ENCODE measurements at places on chromosomes 6 and 20.

GRCh38 chr20:24489631-24490260, 20.3 kb downstream of the SYNDIG1 start:
- no peak for DNase-seq

- DNase-seq = no peak
Measured at GRCh38 chr6:26199773-26200764, 112.8 kb downstream of the HFE start.

DNA sequence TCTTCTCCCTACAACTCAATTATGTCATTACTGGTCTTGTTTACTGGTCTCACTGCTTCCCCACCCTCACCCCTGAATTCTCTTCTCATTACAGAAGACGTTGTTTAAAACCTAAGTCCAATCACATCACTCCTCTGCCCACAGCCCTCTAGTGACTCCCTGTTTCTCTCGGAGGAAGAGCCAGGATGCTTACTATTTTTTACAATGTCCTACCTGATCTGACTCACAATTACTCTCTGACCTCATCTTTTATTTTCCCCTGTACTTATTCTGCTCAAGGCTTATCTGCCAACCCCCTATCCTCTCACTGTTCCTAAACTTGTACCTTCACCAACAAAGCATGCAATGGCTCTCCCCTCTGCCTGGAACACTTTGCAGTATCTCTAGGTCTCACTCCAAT, 400.4 kb upstream of the PTCHD4 start:
- no peak for DNase-seq

- DNase-seq = no peak
Measured at GRCh38 chr6:15461127-15461944, 201.5 kb downstream of the DTNBP1 start.

- DNase-seq = peak; percentile 35
Measured at GRCh38 chr6:142845624-142846458, 99.1 kb downstream of the HIVEP2 start.

GRCh38 chr6:83609248-83609647, 96.9 kb downstream of the PRSS35 start:
- DNase-seq = no peak

GRCh38 chr6:54262499-54262898, 45.7 kb upstream of the TINAG start:
- no peak for DNase-seq

DNA sequence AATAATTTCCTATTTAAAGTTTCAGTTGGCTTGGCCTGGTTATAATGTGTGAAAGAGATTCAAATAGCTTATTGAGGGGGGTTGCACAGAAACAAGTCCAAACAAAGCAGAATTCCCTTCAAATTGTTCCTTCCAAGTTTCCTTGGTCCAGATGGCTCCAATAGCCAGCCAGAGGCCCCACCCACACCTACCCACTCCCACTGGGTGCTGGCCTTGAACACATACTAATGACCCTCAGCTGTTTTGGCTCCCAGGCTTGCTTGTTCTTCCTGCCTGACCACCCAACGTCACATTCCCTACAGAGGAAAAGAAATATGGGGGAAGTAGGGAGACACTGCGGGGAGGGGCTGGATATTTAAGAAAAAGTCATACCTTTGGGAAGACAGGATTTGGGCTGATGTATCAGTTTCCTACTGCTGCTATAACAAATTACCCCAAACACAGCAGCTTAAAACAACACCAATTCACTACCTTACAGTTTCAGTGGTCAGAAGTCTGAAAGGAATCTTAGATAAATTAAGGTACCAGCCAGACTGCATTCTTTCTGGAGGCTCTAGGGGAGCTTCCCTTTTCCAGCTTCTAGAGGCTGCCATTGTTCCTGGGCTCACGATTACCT, 95.7 kb downstream of the COL21A1 start:
- DNase-seq = no peak

DNA sequence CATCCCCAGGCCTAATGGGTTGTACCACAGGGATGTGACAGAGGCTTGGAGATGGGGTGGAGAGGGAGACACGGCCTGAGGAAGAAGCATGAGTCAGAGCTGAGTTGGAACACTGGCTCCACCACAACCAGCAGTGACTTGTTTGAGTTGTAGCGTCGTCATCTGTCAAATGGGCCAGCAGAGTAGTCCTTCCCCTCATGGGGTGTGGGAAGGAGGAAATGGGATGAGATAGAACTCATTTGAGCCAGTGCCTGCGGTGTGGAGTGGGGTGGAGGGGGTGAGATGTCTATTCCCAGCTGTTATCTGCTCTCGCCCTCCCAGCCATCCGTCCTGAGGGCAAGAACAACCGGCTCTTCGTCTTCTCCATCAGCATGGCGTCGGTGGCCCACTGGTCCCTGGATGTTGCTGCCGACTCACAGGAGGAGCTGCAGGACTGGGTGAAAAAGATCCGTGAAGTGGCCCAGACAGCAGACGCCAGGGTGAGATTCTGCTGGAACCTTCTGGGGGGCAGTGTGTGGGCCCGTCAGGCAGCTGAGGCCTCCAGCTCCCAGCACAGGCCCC, 32.5 kb downstream of the PLCG1 start:
- peak; percentile 2 for DNase-seq

DNA sequence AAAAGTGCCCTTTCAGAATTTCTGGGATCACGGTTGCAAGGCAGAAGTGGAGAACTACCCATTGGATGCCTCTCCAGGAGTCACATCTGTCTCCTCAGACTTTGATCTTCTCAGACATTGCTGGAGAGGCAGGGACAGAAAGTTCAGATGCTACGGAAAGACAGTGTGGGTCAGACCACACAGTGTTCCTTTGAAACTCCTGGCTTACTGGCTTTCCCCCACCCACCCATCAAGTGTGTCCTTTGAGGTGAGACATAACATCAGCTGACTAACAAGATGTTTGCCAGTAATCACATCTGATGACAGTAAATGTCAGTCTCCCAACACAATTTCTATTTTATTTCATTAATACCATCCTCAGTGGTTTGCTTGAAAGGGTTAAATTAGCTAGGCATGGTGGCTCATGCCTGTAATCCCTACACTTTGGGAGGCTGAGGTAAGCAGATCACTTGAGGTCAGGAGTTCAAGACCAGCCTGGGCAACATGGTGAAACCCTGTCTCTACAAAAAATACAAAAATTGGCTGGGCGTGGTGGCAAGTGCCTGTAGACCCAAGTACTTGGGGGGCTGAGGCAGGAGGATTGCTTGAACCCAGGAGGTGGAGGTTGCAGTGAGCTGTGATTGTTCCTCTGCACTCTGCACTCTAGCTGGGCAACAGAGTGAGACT, 67.2 kb upstream of the SNX9 start:
- DNase-seq = no peak

- DNase-seq = no peak
Measured at GRCh38 chr20:4886771-4887527, 114.4 kb downstream of the SLC23A2 start.

DNA sequence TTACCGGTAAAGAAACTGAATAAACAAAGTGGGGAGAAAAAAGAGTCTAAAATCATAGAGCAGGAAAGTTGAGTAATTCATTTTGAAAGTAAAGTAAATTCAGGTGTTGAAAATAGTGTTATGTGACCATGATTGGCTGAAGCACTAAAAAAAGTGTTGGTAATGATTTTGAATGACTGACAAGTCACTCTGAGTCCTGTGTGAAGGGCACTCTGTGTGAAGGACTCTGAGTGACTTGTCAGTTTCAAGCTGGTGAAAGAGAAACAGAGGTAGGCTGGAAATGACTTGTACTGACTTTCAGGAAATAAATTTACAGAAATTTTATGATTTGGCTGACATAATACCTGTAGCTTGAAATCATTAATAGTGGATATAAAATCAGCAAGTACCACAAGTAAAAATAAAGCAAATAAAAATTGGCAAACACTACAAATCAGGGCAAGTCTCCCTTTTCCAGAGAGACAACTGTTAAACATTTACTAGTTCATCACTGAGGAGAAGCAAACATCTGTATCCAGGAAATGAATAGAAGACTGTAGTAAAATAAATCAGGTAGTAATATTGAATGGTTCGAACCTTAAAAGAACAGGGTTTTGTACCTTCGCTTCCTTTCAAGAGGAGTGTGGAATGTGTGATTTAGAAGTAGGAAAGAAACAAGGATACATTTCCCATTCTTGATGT, 630.6 kb downstream of the GRIK2 start:
- no peak for DNase-seq

- no peak for DNase-seq
Measured at GRCh38 chr6:84249724-84250123, 22.3 kb upstream of the CEP162 start.

- no peak for DNase-seq
Measured at GRCh38 chr6:64505312-64505711, 869.7 kb downstream of the PHF3 start.

GRCh38 chr6:145498425-145498824, 236.9 kb downstream of the EPM2A start:
- DNase-seq = no peak

- DNase-seq = no peak
Measured at GRCh38 chr6:157047951-157048350, 270.8 kb downstream of the ARID1B start.

- DNase-seq = no peak
Measured at GRCh38 chr6:158870649-158870957, 51.4 kb upstream of the EZR start.

DNA sequence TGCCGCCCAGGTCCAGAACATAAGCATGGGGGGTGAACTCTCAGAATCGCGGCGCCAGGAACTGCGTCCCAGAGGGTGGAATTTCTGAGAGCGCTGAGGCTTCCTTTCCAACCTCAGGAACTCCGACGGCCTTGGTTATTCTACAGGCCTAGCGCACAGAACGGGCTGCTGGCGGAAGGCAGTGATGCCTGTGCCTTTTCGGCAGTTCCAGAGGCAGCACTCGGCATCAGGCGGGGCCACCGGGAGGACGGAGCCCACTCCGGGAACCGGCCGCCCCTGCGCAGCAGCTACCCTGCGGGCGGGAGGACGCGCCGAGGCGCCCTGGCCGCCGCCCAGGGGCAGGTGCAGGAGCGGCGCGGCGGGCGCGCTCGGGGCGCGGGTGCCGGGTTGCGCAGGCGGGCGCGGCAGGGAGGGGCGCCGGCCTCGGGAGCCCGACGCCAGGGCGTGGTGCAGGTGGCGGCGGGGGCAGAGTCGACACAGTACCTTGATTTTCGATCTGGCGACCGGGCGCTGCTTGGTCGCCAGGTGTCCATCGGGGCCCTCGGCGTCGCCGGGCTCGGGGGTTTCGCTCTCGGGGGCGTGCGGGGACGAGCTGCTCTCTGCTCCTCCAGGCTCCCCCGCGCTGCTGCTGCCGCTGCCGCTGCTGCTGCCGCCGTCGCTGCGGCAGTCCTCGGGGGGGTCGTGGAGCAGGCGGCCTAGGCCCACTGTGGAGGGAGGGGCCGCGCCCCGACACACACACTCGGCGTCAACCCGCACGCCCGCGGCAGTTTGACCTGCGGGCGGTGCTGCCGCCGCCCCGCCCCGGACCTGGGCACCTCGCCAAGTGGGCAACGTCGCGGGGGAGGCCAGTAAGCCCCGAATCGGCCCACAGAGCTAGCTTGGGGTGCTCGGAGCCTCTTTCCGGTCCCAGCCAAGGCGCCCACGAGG, 1.3 kb downstream of the OVOL2 start:
- DNase-seq = no peak

- DNase-seq = peak; percentile 56
Measured at GRCh38 chr6:11172501-11173327, 59.8 kb downstream of the NEDD9 start.

- DNase-seq = no peak
Measured at GRCh38 chr6:123091091-123091895, 95.3 kb downstream of the CLVS2 start.

GRCh38 chr20:51700809-51701285, 67.3 kb downstream of the ATP9A start:
- DNase-seq = no peak

DNA sequence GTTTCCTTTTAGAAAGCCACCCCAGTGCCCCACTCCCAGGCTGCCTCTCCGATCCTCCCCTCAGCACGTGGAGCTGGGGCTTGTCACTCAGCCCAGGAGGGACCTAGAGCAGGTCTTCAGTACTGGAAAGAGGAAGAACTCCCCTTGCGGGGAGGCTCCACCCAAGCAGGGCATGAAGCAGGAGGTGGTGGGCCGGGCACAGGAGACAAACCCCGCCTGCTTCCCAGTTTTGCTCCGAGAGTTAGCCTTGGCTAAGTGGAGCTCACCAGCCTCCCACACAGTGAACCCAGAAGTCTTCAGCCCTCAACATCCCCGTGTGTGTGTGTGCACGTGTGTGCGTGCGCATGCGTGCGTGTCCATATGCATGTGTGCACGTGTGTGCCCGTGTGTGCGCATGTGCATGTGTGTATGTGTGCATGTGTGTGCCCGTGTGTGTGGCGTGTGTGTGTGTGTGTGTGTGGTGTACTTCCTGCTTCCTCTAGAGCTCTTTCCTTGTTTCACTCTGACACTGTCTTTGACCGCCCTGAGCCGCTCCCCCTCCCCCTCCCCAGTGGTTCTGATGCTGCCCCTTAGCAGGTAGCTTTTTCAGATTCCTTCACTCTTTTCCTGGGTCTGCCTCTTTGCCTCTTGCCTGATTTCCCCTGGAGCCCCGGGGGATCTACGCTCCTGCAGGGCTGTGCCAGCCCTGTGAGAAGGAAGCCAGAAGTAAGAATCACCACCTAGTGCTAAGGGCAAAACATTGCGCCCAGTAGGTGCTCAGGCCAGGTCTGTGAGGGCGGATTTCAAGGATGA, 239.8 kb downstream of the CDC5L start:
- DNase-seq = no peak

GRCh38 chr6:162211022-162211421, 516.5 kb downstream of the PRKN start:
- no peak for DNase-seq

DNA sequence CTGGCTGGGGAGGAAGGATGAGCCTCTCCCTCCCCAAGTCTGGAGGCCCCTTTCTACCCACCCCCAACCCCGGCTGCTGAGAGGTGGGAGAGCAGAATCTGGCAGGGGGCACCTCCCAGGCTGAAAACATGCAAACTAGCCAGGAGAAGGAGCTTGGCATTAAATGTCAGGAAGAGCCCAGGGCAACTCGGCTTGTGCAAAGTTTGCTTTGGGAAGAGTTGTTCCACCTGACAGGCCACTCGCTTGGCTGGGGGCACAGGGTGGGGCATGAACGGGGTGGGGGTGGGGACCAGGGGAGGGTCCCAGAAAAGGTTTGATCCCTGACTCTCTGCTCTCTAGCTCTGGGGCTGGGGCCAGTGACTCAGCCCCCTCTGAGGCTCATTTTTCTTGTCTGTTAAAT, 3.0 kb downstream of the SPDEF start:
- DNase-seq = no peak

- no peak for DNase-seq
Measured at GRCh38 chr20:38167328-38167850, 2.3 kb upstream of the TGM2 start.

DNA sequence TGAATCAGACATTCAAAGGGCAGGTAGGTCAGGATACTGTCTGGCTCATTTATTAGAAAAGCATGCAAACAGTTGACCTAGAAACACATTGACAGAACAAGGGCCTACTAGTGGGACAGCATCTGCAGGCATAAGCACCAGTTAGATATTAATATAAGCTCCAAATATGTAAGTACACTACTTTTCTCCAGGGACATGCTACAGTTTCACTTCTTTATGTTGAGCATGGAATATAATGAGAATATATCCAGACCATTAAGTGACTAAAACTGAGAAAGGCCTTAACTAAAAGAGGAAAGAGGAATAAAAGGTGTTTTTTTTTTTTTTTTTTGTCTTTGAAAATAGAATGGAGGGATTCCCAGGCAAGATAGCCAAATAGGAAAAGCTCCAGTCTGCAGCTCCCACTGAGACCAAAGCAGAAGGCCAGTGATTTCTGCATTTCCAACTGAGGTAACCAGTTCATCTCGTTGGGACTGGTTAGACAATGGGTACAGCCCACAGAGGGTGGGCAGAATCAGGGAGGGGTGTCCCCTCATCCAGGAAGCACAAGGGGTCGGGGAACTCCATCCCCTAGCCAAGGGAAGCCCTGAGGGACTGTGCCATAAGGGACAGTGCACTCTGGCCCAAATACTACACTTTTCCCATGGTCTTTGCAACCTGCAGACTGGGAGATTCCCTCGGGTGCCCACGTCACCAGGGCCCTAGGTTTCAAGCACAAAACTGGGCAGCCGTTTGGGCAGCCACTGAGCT, 251.6 kb downstream of the PHF3 start:
- DNase-seq = no peak

Data from T-helper 17 cell (primary cell).